Camera-type eye (tissue), 1 donor: ENCODE measurements at places on chromosomes 2 and 18. TPM values are rescaled to one million over a fixed set of nuclear protein-coding genes. Genes with fewer than 3 reads are reported as not detected.

Gene IL36RN
- 0.22 TPM for total RNA-seq

Gene FECH
- 47.3 TPM for total RNA-seq

Gene SOS1
- 73.2 TPM for total RNA-seq

Gene GYPC
- 29.0 TPM for total RNA-seq

Gene ECEL1
- total RNA-seq = 19.0 TPM

Gene TXNDC2
- total RNA-seq = not detected

Gene TFPI
- 41.9 TPM for total RNA-seq

Gene NT5DC4
- total RNA-seq = 0.22 TPM

Gene MAP3K19
- 0.11 TPM for total RNA-seq

Gene IL1RN
- total RNA-seq = 10.3 TPM

Gene ILKAP
- 38.9 TPM for total RNA-seq

Gene SLC16A14
- total RNA-seq = 17.5 TPM

Gene TBR1
- total RNA-seq = 1.7 TPM

Gene GPBAR1
- not detected for total RNA-seq

Gene ESPNL
- 1.2 TPM for total RNA-seq

Gene ST8SIA5
- total RNA-seq = 7.0 TPM

Gene PSD4
- total RNA-seq = 20.5 TPM

Gene SLC23A3
- total RNA-seq = 1.3 TPM

Gene ASB3
- total RNA-seq = 69.9 TPM

Gene NOL4
- 72.9 TPM for total RNA-seq

Gene GPR155
- 7.9 TPM for total RNA-seq

Gene LAMA3
- 25.9 TPM for total RNA-seq

Gene CPO
- not detected for total RNA-seq

Gene CRIM1
- total RNA-seq = 158 TPM

Gene WDPCP
- total RNA-seq = 53.5 TPM

Gene VSNL1
- total RNA-seq = 12.9 TPM

Gene RNF125
- total RNA-seq = 4.1 TPM

Gene SOWAHC
- 17.9 TPM for total RNA-seq

Gene BOK
- total RNA-seq = 17.0 TPM

Gene SERPINB10
- 1.3 TPM for total RNA-seq

Gene INHA
- total RNA-seq = 0.82 TPM

Gene CYS1
- total RNA-seq = 9.7 TPM

Gene MOB1A
- 102 TPM for total RNA-seq

Gene NEU2
- total RNA-seq = not detected

Gene SS18
- 160 TPM for total RNA-seq

Gene RGPD4
- 2.2 TPM for total RNA-seq

Gene IHH
- total RNA-seq = 3.8 TPM
